GF-D8 (cell line): ENCODE measurements at places on chromosomes 4 and X.
A peak's percentile ranks its signal among the peaks of the same experiment; 100 is the strongest.

DNA sequence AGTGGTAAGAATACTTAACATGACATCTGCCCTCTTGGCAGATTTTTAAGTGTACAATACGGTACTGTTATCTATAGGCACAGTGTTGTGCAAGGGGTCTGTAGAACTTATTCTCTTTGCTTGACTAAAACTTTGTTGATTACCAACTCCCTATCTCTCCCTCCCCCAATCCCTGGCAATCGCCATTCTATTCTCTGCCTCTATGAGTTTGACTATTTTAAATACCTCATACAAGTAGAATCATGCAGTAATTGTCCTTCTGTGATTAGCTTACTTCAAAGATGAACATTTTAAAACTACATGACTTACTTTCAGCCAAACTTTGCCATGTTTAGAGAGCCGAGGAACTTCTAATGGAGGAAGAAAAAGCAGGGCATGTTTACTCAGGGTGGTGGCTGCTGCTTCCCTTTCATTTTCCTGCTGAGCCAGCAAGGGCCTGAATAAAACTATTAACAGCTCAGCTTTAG is 62.4 kb downstream of the APOO start:
- no peak for DNase-seq

- DNase-seq = no peak
Observed at GRCh38 chr4:41590591-41590990, 52.6 kb downstream of the LIMCH1 start.

GRCh38 chr4:89541998-89542397 is 234.4 kb upstream of the GPRIN3 start:
- DNase-seq = no peak

DNA sequence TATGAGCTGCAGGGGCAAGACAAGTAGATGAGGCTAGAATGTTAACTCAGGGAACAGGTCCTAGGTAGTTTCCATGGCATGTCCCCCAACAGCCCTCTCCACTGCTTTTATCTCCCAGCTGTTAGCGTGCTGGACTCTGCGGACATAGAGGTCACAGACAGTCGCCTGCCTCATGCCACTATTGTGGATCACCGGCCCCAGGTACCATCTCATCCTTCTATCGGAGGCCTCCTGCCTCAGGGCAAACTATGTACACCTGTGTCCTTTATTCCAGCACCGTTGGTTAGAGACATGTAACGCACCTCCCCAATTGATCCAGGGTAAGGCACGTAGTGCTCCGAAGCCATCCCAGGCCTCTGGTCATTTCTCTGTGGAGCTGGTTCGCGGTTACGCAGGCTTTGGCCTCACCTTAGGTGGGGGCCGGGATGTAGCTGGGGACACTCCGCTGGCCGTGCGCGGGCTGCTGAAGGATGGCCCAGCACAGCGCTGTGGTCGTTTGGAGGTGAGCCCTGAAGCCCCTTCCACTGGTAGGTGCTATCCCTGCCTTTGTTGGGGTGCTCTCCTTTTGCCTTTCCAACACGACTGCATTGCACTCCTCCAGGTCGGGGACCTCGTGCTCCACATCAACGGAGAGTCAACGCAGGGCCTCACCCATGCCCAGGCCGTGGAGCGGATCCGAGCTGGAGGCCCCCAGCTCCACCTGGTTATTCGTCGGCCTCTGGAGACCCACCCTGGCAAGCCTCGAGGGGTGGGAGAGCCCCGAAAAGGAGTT is 2.2 kb downstream of the MAGIX start:
- DNase-seq = no peak

DNA sequence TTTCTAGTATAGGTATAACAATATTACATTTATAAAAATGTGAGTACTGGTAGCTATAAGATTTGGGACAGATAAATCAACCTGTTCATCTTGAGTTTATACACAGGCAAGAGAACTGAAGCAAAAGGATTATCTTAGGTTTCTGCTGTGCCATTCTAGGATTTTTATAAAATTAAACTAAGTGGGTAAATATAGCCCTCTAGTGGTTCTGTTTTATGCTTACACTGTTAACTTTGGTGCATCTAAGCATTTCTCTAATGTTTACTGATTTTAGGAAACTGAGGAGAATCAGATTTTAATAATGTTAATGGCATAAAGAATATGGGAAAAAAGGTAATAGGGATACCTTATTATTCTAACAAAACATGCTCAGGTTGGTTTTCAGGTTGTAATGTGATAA is 1.1 kb upstream of the RRH start:
- DNase-seq = no peak

GRCh38 chr4:123449362-123449761 is 52.8 kb downstream of the SPRY1 start:
- DNase-seq = no peak

DNA sequence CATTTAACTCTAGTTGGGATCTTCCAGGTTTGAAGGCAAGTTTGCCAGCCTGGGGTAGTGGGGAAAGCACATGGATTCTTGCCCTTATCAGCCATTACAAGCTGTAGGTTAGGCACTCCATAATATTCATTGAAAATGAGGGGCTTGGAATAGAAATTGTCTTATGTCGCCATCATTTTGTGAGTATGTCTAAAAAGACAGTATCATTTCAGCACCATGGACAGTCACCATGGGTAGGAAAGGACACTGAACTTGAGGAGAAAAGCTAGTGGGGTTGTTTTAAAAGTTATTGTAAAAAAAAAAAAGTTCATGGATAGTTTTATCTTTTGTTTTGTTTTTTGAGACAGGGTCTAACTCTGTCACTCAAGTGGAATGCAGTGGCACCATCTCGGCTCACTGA is 356.1 kb downstream of the HNRNPD start:
- DNase-seq = no peak

GRCh38 chr4:62133977-62134376 is 933.9 kb downstream of the ADGRL3 start:
- DNase-seq = no peak

GRCh38 chr4:157957905-157958304 is 214.9 kb downstream of the GASK1B start:
- DNase-seq = no peak

DNA sequence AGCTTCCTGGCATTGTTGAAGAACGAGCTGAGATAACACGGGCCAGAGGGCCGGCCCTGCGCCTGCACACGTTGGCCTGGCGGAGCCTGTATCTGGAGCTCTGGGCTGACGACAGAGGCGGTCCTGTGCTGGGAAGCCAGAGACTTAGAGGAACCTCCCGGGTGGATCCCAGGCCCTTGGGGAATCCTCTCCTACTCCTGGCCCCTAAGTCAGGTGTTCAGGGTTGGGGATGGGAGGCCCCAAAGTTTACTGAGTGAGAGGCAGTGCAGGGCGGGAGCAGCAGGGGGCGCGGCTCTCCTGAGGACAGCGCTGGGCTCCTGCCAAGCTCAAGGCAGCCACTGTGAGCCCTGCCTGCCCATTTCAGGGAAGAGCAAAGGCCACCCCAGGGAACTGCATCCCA is 2.5 kb upstream of the HTRA3 start:
- DNase-seq = peak; percentile 28

DNA sequence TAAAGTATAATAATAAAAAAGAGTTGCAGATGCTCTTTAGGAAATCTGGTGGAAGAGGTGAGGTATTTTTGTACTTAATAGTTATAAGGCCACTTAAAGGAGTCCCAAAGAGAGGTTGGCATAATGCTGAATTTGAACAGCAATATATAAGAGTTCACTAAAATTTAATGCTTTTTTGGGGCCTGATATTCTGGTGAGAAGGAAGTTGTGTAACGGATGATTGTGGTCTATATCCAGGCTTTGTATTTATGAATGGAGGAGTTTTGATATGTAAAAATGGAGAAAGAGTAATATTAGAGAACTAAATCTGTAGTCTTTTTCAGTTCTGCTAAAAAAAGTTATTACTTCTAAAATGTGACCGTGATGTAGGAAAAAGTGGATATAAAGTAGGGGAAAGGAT is 20.4 kb downstream of the BMP2K start:
- no peak for DNase-seq

DNA sequence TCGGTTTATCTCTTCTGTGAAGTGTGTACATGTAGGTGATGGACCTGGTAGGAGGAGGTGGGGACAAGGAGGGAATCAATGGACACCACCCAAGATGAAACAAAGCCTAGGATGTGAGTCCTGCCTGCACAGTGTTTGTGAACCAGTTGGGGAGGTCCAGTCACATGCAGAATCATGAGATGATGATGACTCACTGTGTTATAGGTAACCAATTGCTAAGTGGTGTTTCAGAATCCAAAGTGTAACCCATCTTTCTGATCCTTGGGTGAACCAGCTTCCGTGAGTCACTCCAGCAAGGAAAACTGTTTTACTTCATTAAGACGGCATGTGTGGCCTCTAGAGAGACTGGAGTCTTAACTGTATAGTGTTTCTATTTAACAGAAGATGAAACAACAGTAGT is 57.9 kb upstream of the HPF1 start:
- no peak for DNase-seq

DNA sequence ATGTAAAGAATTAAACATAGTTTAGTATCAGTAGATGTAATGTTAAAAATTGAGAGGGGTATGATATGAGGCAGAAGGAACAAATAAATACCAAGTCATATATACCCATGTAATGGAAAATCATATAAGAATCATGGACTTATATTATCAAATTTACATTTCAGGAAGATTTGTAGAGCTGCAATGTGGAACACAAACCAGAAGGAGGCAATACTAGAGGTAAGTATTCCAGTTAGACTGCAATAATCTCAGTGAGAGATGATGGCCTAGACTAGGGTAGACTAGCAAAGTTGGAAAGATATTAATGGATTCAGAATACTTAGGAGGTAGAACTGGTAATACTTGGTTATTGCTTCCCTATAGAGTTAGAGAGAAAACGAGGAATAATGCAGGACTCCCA is 603.0 kb upstream of the KLHL4 start:
- no peak for DNase-seq
